ENCODE measurements at places on chromosomes 7 and 10.

DNA sequence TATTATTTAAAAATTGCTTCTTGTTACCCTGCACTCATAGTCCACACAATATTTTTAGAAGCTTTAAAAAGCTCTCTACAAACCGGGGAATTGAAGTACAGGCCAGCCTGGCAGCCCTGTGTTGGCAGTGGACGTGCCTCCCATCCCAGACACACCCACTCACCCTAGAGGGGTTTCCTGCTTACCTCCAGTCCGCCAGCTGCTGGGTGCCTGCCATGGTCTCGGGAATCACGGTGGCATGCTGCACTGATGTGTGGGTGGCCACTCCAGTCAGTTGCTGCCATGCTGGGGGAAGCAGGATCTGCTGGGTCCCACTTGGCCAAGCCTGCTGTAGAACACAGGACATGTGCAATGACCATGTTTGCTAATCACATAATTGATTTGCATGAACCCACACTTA is 80.4 kb downstream of the CLEC2L start:
- no peak for DNase-seq

- no peak for DNase-seq
Measured at GRCh38 chr10:92822060-92822634, 26.2 kb upstream of the EXOC6 start.

- no peak for DNase-seq
Measured at GRCh38 chr7:117114272-117114671, 161.0 kb downstream of the ST7 start.

DNA sequence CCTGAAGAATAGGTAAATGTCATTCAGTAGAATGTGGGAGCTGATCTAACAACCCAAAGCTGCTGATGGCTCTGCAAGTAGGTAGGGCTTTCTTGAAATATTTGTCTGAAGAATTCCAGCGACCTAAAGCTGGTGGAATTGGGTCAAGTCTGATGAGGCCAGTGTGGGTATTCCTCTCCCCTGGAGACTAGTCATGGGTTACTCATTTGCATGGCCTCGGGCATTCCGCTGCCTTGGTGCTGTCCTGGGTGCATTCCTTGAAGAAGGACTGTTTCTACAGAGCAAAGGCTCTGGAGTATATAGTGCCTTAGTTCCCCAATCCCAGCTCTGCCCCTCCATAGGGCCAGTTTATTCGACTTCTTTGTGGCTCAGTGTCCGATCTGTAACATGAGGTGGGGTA is 19.2 kb downstream of the PDK4 start:
- no peak for DNase-seq

- DNase-seq = no peak
Measured at GRCh38 chr10:92062273-92062672, 138.7 kb downstream of the BTAF1 start.

- DNase-seq = no peak
Measured at GRCh38 chr10:43781480-43782361, 133.0 kb upstream of the ZNF32 start.

DNA sequence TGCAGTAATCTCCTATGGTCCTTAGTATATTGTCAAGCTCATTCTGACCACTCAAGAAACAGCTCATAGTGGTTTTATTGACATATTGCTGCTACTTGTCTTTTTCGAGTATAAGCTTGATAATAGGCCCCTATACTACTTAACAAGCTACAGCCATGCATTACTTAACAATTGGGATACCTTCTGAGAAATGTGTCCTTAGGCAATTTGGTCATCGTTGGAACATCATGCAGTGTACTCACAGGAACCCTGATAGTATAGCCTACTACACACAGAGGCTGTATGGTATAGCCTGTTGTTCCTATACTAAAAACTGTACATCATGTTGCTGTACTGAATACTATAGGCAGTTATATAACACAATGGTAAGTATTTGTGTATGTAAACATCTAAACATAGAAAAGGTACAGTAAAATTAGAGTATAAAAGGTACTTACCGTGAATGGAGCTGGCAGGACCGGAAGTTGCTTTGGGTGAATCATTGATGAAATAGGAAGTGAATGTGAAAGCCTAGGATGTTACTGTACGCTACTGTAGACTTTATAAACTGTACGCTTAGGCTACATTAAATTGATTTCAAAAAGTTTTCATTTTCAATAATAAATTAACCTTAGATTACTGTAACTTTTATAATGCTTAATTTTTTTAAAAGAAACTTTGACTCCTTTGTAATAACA is 160.9 kb downstream of the LRRC4 start:
- DNase-seq = no peak

DNA sequence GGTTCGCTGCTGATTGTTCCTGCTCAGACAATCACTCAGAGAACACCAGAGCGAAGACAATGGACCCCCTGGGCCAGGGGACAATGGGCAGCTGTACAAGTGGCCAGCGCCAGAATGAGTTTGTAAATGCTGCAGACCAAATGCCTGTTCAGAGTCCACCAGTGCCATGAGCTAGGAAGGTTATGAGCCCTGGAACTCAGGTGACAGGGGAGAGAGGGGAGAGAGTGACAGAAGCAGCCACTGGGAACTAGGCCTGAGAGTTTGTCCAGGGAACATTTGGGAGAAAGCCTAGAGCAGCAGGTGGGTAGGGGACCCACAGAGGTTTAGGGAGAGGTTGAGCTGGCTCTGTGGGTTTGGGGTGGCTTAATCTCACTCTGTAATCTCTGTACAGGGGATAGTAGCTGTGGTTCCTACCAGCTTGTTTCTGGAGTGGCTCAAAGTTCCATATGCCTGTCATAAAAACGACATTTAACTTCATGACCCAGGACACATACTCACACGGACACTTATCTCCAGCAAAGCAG is 60.4 kb downstream of the C10orf105 start:
- DNase-seq = no peak

DNA sequence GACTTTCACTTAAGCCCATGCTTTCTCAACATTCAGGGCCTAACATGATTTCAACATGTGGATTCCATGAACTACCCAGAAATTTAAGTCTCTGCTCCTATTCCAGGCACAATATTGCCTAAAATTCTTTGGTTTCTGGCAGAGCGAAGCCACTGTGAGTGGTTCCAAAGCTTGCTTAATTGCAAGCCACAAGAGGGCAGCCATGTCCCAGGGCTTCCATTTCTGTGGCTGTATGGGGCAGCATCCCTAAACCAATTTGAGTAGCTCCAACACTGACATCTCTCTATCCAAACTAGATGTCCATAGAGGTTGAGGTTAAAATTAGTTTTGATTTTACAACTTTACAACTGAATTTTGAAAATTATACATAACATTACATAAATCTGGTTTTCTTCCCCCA is 56.3 kb upstream of the MDFIC start:
- no peak for DNase-seq

DNA sequence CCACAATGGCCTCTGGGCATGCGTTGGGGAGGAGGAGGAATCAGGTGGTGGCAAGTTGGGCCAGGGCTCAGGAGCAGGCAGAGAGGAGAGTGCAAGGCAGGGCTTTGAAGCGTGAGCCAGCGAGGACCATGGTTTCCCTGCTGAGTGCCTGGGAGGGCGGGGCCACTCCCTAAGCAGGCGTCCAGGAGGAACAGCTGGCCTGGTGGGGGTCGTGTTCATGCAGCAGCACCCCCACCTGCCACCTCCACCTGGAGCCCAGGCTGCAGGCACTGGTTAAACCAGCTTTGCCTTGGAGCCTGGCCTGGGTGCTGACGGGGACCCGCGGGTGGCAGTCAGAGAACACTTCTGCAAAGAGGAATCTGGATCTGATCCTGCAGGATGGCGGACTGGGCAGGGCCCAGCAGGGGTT is 24.2 kb upstream of the AQP1 start:
- DNase-seq = peak; percentile 21

DNA sequence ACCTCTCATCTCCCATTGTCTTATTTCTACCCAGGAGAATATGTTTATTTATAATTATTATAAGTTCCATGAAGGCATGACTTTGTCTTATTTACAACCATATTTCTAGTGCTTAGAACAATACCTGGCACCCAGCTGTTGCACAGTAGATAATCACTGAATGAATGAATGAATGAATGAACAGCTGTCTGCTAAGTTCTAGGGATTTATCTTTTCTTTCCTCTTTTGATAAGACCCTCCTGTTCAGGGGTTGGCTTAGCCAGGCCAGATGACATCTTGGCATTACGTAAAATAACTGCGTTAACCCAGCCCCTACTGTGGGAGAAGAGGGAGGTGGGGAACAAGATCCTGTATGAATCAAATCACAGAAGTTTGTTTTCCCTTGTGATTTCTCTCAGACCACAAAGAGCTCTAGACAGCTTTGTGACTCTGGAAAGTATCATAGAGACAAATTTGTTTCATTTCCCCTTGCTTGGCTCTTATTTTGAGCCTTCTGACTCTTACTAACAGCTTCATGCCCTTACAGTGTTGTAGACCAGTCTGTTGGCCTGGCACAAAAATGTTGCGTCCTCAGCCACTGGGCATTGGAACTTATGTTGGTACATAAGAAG is 8.4 kb downstream of the ZNF862 start:
- no peak for DNase-seq

- peak; percentile 74 for DNase-seq
Measured at GRCh38 chr7:6516387-6516983, 34.8 kb downstream of the GRID2IP start.

- DNase-seq = no peak
Measured at GRCh38 chr10:30967650-30968410, 63.8 kb downstream of the ZNF438 start.

DNA sequence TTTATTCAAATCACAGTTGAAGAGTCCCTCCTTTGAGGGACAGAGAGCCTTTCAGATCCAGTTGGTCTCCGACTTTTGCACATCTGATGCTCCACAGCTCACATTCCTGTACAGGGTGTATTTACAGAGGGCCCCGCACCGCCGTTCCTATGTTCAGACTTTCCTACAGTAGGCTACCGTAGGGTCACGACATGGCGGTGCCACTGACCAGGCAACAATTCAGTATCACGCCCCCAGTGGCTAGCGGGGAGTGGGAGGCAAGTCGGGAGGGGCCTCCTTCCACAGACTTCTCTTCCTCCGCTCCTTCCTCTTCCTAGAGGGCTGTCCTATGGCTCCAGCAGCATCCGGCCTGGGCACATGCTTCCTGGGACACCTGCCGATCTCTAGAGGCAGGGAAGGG is 40.6 kb upstream of the ENO4 start:
- DNase-seq = no peak

DNA sequence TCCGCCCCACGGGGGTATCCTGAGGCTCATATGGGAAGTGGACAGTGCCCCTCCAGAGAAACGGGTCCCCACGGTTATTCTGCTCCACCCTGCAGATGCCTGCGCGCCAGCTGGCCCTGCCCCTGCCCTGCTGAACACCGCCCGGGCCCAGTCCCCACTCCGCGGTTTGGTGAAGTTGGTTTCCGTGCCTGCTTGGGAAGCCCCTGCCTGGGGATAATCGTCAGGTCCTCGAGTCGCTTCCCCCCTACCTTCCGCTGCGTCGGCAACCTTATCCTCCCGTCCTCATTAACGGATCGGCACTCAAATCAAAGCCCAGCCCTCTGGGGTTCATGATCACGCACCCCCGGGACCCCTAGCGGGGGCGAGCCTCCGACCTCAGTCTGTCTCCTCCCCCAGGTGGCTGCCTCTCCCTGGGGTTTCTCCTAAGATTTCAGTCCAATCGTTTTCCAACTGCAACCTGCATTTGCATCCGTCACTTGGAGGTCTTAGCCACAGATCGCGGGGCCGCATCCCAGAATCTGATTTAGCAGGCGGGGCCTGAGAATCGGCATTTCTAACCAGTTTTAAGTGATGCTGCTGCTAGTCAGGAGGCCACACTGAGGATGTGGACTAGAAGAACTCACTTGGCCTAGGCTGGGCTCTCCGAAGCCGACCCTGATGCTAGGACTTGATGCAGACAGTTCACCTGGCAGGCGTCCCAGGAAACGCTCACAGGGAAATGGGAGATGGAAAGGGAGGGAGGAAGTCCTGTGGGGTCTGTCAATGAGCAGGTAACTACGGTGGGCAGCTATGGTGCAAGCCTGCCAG is 27.6 kb downstream of the WDR86 start:
- DNase-seq = peak; percentile 65

GRCh38 chr10:63536698-63537097 is 15.5 kb downstream of the REEP3 start:
- no peak for DNase-seq

Data from NCI-H1105 treated with DMSO at 0.1 percent for 48 hours (cell line).